ENCODE measurements at places on chromosomes 16 and 17.

- DNase-seq: no peak
These were observed 2.2 kb upstream of the ARL4D start for GRCh38 chr17:43396491-43397060.

- no peak for DNase-seq
These were observed 89.0 kb upstream of the SMURF2 start for GRCh38 chr17:64750891-64751677.

- DNase-seq: no peak
These were observed 9.6 kb downstream of the UTP18 start for GRCh38 chr17:51269991-51270390.

DNA sequence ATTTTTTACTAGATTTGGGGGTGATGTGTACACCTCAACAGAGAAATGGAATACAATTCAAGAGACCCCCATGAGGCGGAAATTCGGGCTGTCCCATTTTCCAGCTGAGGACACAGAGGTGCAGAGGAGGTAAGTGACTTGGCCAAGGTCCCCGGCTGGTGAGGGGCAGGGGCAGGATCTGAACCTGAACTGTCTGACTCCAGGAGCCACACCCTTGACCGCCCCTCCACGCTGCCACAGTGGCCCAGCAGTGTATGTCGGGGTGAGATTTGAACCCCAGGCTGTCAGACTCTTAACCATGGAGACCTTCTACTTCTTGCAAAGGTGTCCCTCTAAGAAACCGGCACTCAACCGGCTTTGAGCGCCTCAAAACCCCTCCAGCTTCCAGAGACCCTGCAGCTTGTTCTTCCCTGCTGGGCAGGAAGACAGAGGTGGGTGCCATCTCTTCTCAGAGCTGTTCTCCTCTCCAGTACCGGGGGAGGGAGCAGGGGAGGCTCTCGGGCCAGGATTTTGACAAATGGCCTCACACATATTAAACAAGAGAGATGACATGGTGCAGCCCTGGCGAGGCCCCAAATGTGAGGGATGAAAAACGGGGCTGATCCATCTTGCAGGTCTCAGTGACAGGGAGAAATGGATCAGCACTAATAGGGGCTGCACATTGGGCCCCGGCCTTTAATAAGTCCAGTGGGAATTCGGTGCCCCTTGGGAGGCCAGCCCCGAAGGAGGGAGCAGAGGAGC, 222.3 kb downstream of the GSG1L start:
- DNase-seq: no peak

GRCh38 chr16:5412731-5413130, 315.1 kb upstream of the EEF2KMT start:
- DNase-seq: no peak

- peak; percentile 29 for DNase-seq
These were observed 9.6 kb upstream of the EIF1 start for GRCh38 chr17:41678907-41679739.

DNA sequence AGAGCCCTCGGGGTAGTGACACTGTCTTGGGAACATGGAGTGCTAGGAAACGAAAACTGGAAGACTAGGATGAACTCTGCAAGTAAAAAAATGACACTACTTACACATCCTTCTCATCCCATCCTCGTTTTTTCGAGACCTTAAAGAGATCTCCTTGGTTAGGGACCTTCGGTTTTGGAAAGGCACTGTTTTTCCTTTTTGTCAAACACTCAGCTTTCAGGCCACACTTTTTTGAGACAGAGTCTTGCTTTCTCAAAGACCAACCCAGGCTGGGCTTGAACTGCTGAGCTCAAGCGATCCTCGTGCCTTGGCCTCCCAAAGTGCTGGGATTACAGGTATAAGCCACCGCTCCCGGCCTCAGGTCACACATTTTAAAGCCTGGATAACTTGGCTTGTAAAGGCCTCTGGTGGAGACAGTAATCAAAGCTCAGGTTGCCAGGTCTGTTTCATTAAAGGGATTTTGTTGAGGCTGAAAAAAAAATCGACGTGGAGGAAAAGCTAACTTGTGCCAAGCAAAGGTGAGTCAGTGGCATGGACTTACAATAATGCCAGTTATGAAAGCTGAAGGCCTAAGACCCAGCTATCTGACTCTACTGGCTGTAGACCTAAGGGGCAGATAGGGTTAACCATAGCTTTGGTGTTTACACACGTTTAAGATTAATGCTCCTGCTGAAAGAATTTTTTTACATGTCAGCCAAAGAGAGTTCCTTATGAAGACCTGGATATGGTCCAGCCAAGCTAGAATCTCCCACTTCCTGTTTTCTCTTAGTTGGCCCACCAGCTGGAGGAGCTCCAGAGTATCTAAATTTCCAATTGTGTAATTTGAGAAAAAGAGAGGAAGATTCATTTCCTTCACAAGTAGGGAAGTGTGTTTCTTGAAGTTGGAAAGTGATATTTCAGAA, 823 bp downstream of the NBR1 start:
- DNase-seq: no peak

- DNase-seq: peak; percentile 32
These were observed 585 bp downstream of the AP1G1 start for GRCh38 chr16:71807905-71808592.

GRCh38 chr17:56978441-56979090, 635 bp downstream of the SCPEP1 start:
- DNase-seq: no peak

DNA sequence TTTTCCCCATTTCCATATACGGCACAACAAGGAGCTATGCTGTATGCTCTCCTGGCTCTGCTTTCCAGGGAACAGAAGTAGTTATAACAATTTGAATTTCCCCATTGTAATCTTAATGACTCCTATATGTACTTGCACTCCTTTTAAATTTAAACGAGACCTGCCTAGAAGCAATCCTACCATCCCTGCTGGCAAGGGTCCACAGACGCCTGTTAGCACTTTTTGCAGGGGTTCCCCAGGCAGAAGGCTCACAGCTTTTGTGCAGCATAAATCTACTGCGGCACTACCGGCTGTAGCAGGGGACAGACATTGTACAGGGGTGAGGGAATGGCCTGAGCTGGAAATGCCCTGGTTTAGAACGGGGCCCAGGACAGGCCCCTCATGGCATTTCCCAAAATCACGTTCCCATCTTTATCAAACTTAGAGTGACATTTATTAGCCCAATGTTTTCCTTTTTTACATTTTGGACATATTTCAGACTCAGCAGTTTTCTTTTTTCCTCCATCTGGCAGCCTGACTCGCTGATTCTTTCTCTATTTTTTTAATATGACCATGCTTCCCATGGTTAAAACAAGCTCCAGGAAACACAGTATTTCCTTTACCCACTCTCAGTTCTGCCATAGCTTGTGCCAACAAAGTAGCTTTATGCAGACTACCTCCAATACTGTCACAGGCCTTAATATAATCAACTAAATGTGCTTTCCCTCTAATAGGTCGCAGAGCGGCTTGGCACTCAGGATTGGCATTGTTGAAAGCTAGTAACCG, 35.4 kb upstream of the USP22 start:
- DNase-seq: no peak

- DNase-seq: no peak
These were observed 1.9 kb upstream of the MTSS2 start for GRCh38 chr16:70687671-70688245.

DNA sequence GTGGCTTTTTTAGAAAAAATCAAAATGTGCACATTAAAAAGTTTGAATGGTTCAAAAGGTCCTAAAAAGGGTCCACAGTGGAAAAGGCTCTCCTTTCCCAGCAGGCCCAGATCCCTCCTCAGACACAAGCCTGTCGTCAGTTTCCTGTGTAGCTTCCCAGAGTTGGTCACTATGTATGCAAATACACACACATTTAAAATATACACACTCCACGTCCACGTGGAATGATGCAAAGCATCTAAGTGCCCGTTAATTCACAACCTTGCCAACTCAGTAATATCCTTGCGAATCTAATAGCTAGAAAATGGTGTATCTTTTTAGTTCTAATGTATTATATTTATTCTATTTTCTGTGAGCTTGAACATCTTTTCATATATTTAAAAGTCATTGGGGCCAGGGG, 17.7 kb downstream of the NLRC5 start:
- no peak for DNase-seq

GRCh38 chr16:4690946-4691665, 2.3 kb upstream of the NUDT16L1 start:
- no peak for DNase-seq

GRCh38 chr16:58462499-58462996, 37.4 kb upstream of the NDRG4 start:
- DNase-seq: no peak

All from activated CD4-positive, alpha-beta T cell treated with anti-CD3 and anti-CD28 coated beads for 1 hour (primary cell).